ENCODE measurements at places on chromosomes 7 and 10.
A peak's percentile ranks its signal among the peaks of the same experiment; 100 is the strongest.

DNA sequence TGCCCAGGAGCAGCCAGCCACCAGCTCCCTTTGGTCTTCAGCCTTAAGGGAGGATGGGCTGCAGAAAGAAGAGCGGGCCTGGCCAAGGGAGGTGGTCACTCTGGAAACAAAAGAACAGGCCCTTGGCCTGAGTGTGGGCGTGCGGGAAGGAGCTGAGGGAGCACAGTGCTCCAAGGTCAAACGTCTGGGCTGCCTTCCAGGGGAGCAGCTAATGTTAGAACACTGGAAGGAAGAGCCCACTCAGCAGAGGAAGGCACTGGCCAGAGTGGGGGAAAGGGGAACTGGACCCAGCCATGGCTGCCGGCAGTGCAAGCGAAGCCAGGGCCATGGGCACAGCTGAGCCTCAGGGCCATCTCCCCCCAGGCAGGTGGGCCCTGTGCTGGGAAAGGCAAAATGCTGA lies 42.7 kb downstream of the FAM53B start:
- DNase-seq: peak; percentile 92

GRCh38 chr7:96737545-96738050 lies 28.0 kb upstream of the SEM1 start:
- no peak for DNase-seq

GRCh38 chr7:17772581-17773288 lies 167.6 kb downstream of the SNX13 start:
- DNase-seq: no peak

GRCh38 chr7:64685741-64686140 lies 19.8 kb downstream of the ZNF107 start:
- no peak for DNase-seq

DNA sequence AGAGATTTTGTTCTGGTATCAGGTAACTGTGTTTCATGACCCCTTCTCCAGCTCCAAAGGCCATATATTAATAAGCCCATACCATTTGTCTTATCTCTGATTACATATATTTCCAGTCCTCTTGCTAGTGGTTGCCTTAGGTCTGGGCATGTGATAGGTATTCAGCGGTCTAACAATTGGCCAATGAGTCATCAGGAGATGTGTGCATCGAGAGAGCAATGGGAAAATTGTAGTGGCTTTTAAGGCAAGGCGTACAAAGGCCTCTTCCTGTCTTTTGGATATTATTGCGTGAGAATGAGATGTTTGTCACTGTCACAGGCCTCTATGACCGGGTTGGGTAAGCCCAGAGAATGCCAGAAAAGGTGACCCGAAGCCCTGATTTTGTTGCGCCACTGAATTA lies 38.6 kb upstream of the SFRP5 start:
- no peak for DNase-seq

DNA sequence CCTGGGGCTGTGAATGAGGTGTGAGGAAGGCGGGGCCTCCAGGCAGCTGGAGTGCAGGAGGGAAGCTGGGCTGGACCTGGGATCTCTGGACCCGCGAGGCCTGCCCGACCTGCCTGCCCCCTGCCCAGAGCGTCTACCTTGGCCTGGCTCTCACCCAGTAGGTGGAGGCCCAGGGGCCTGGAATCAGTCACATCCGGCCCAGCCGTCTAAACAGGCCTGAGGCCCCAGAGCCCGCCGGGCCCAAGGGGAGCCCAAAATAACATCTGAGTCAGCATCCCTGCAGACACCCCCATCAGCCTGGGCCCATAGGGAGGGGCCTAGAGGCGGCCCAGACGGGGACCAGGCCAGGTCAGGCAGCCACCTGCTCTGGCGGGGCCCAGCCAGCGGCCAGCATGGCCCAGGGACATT lies 15.1 kb upstream of the ELN start:
- DNase-seq: no peak

- peak; percentile 70 for DNase-seq
Measured at GRCh38 chr7:924541-925231, 29.8 kb downstream of the ADAP1 start.

- peak; percentile 86 for DNase-seq
Measured at GRCh38 chr10:49187950-49188761, at the start of gene TMEM273. TMEM273 (minus strand) TSS chr10:49188391; CDS start chr10:49188336, 55 bp downstream.
